ENCODE measurements at places on chromosomes 7 and 10. TPM values are rescaled to one million over a fixed set of nuclear protein-coding genes. Genes with fewer than 3 reads are reported as not detected.

GRCh38 chr7:92768501-92769393 lies 67.6 kb downstream of the CDK6 start:
- H3K4me1 ChIP-seq: peaks cover 14% of the 10 kb centered on the region
- DNase-seq: no peak
- H3K27me3 ChIP-seq: no peaks in the 10 kb centered on the region

DNA sequence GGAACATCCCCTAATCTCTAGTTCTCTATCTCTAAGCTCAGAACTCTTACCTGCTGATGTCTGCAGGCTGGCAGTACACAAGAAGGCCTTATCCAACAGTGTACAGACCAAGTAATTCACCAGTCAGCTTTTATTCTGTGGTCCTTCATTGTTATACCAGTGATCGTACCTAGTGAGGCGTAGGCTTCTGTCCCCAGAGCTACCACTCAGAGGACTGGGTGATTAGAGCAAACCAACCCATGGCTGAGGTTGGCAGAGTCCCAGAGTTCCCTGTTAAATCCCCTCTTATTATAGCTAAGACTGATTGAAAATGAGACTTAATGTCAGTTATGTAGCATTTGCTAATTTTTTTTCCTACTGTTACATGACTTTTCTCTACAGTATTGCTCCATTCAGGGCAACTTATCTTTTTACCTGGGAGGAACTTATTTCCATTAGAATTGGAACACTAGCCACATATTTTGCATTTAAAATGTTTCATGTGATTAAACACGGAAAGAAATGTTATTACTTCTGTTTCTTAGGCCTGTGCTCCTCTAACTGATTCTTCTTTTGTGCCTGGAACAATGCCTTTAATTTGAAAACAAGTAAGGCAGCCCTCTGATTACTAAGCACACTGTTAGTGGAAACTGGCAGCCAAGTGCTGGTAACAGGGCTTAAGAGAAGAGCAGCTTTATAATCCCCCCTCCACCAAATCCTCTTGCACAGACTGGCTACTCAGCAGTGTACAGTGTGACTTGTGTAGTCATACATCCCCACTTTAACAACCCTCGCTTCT lies 127.2 kb downstream of the LRRC4 start:
- no peak overlapping the region for H3K27ac ChIP-seq
- H3K4me1 ChIP-seq: peaks cover 19% of the 10 kb centered on the region
- DNase-seq: no peak

The ADGRA1 gene
- 0.09 TPM for total RNA-seq

- no peaks in the 10 kb centered on the region for H3K4me1 ChIP-seq
- no peak overlapping the region for H3K27ac ChIP-seq
- H3K4me3 ChIP-seq: no peak overlapping the region
- no peaks in the 10 kb centered on the region for H3K36me3 ChIP-seq
Measured at GRCh38 chr7:37363536-37364491, 84.8 kb downstream of the ELMO1 start.

GRCh38 chr7:110591341-110591740 lies 499.6 kb upstream of the LRRN3 start:
- no peaks in the 10 kb centered on the region for H3K27me3 ChIP-seq
- H3K27ac ChIP-seq: no peak overlapping the region
- H3K36me3 ChIP-seq: no peaks in the 10 kb centered on the region
- H3K4me3 ChIP-seq: no peak overlapping the region
- no peaks in the 10 kb centered on the region for H3K4me1 ChIP-seq

GRCh38 chr10:67696029-67696428 lies at the start of gene CTNNA3:
TSS of gene CTNNA3 (minus strand) at chr10:67696195.
- no peak within 1 kb of the TSS for H3K4me3 ChIP-seq
- no peak for DNase-seq
- H3K27ac ChIP-seq: no peak within 1 kb of the TSS
- H3K4me1 ChIP-seq: no peaks in the 10 kb centered on the region

The HOXA10 gene
- 0.09 TPM for total RNA-seq

The CDNF gene
- total RNA-seq: 2.4 TPM

The CALCR gene
- not detected for total RNA-seq

Measured in pancreas (tissue), 10 donors.